ENCODE measurements at places on chromosomes 16 and 17. TPM values are rescaled to one million over a fixed set of nuclear protein-coding genes. Genes with fewer than 3 reads are reported as not detected.

Gene KRTAP9-2
- total RNA-seq: not detected

GRCh38 chr16:66605177-66605978, 874 bp downstream of the CMTM3 start:
- peak; percentile 59 for DNase-seq

DNA sequence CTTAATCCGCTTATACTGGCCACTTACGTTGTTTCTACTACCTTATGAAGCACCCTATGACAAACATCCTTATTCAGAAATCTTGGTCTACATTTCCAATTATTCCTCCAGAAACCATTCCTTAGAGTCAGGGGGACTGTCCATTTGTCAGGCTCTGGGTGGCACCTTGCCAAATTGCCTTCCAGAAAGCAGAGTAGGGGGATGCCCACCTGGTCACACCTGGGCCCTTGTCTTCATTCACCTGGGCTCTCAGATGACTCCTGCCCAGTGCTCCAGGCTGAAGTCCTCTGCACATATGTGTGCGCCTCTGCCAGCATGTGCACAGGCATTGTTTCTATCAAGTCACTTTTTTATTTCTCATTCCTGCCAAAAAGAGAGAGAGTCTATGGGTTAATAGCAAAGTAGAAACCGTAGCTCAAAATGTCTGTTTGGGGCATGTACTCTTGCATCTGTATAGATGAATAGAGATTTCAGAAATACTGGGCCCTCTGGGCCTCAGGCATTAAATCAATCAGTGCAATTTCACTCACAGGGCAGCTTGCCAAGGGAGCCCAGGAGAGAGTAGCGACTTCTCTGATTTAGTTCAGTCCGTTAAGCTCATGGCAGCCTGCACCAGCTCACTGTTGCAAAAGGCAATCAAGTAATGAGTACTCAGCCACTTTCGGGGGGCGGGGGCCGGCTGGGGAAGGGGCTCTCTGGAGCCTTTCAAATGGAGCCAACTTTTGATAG, 104.7 kb downstream of the SOCS1 start:
- DNase-seq: no peak

DNA sequence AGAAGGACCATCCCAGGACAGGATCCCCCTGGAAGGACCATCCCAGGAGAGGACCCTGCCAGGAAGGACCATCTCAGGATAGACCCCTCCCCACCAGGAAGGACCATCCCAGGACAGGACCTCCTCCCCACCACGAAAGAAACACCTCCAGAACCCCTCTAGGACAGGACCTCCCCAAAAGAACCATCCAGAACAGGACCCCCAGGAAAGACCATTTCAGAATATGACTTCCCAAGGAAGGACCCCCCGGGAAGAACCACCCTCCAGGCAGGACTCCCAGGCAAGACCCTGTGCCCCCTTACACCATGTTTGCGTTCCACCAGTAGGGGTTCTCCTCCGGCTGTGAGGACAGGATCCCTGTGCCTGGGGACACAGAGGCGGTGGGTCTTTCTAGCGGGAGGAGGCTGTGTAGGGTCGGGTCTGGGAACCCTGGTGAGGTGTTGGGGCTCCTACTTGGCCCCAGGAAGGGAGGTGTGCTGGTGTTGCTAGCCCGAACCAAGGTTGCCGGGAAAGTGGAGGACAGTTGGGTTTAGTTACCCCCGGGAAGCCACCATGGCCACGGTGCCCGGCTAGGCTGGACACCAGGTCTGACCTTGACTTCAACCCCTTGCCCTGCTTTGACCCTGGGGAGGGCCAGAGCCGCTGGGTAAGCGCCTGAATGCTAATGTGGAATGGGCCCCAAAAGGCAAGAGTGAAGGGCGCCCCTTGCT, 2.2 kb downstream of the NOTUM start:
- no peak for DNase-seq

All from MG63 (cell line).